ENCODE measurements at places on chromosomes 4 and X. TPM values are rescaled to one million over a fixed set of nuclear protein-coding genes. Genes with fewer than 3 reads are reported as not detected.

- DNase-seq: no peak
Measured at GRCh38 chrX:11244636-11245035, 48.6 kb upstream of the AMELX start.

GRCh38 chrX:10761447-10761846 lies 141.1 kb upstream of the MID1 start:
- DNase-seq: no peak

C4orf54 gene
- total RNA-seq: not detected

GRCh38 chrX:88416002-88416401 lies 331.0 kb upstream of the CPXCR1 start:
- no peak for DNase-seq

CT55 gene
- not detected for total RNA-seq

GRCh38 chr4:101218346-101218745 lies 129.0 kb downstream of the PPP3CA start:
- no peak for DNase-seq

FGF13 gene
- total RNA-seq: 3.2 TPM

FAM47A gene
- total RNA-seq: not detected

RENBP gene
- total RNA-seq: 46.4 TPM

CXCL6 gene
- not detected for total RNA-seq

DNA sequence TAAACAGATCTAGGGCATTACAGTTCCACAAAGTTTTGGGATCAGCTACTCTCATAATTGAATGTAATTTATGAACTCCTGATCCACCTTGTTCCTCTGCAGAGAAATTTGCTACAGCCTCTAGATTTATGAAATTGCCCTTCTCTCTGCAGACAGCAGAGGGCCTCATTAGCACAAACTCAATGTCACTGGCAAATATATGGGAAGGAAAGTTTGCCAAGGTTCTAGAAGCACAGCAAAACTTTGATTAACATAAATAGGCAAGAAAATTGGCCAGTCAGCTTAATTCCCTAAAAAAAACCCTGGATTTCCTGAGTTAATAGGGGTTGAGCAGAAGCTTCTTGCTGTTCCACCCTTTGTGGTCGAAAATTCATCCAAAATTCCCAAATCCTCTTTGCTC lies 31.5 kb downstream of the PRPS1 start:
- no peak for DNase-seq

DNA sequence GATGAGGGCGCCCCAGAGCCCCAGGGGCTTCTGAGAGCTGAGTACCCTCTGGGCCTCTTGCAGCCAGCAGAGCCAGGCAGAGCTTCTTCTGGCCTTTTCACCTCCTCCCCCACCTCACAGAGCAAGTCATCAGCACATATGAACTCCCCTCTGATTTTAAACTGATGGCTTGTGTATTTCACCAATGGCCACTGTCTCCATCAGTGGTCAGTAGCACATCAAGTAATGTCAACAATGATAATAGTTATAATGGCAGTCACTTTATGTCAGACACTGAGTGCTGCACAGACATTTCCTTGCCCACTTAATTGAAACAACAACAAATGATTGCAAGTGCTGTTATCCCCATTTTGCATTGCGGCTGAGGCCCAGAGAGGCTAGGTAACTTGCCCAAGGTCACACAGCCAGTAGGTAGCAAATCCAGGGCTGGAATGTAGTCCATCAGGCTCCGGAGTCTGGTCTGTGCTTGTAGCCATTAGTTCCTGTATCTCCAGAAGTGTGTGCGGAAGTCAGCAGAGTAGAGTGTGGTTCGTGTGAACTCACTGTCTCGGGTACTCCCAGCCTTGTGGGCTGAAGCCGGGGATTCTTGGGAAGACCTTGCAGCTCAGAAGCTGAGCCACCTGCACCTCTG lies 3.0 kb downstream of the ATP2B3 start:
- no peak for DNase-seq

GRCh38 chr4:98150092-98150761 lies 7.0 kb upstream of the STPG2 start:
- DNase-seq: no peak

Data from upper lobe of right lung (tissue), 1 donor.